ENCODE measurements at places on chromosomes 4 and X.

GRCh38 chrX:120549483-120550452 lies 11.0 kb downstream of the CUL4B start:
- DNase-seq: no peak

DNA sequence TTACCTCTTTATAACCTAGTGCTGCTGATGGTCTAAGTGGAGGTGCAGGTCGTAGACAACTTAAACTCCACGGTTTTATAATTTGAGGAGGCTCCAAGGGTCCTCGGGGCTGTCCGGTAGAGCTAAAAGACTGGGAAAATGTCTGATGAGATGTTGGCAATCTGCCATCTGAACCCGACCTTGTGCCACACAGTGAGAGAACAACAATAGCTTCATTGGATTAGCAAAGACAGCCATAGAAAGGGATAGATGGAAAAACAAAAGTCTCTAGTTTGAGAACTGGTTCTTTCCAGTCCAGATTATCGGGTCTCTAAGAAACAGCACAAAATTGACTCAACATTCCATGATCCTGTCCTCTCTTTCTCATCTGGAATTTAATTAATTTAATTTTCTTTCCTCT lies 31.6 kb downstream of the CD40LG start:
- DNase-seq: no peak

DNA sequence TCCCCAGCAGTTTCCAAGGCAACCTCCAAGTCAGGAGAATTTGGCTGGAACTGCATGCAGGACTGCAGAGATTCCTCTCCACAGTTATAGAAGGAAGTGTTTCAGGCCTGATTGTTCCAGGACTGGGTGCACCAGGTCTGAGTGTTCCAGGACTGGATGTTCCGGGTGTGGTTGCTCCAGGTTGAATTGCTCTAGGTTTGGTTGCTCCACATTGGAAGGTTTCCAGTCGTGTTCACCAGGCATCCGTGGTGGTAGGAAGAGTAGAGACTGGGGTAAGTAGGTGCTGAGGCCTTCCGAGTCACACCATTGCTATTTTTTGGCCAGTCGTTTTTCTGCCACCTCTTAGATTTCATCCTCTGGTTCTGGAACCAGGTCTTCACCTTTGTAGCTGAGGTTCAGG lies 105.4 kb downstream of the MSN start:
- no peak for DNase-seq

DNA sequence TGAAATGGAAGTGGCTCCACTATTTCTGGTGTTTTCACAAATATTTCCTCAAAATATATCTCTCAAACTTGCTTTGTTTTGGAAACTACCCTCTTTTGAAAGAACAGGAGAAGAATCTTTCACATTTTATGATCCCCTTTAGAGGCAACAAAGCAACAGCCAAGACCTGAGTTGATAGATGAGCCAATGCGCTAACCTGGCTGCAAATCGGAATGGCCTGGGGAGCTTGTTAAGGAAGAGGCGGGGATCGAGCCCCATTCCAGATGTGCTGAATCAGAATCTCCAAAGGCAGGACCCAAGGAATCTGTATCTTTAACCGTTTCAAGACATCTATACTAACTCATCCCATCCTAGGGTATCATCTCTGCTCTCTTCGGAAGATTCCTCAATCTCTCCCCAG lies 181.3 kb downstream of the GPC3 start:
- DNase-seq: no peak

DNA sequence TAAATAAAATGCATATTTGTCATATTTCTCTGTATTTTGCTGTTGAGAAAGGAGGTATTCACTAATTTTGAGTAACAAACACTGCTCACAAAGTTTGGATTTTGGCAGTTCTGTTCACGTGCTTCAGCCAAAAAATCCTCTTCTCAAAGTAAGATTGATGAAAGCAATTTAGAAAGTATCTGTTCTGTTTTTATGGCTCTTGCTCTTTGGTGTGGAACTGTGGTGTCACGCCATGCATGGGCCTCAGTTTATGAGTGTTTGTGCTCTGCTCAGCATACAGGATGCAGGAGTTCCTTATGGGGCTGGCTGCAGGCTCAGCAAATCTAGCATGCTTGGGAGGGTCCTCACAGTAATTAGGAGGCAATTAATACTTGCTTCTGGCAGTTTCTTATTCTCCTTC lies 3.3 kb downstream of the HTT start:
- DNase-seq: no peak

DNA sequence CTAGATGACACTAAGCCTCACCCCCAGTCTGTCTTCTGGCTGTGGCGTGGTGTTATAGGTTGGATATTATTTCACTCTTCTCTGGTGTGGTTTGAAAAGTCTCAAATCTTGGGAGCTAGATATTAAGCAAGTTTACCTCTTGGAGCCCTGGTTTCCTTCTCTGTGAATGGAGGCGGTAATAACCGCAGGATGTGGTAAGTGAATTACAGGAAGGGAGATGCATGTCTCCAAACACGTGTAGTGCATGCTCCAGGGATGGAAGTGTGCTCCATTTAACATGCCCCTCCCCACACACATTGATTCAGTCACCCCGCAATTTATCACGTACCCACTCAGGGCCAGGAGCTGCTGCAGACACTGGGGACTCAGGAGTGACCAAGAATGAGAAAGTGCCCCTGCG lies 4.9 kb downstream of the ZNF275 start:
- no peak for DNase-seq

- DNase-seq: no peak
Measured at GRCh38 chr4:81466841-81467671, 4.7 kb downstream of the RASGEF1B start.

GRCh38 chrX:100698551-100698950 lies 33.4 kb downstream of the SYTL4 start:
- DNase-seq: no peak

GRCh38 chr4:8316911-8317351 lies 47.4 kb downstream of the HTRA3 start:
- DNase-seq: peak; percentile 63

DNA sequence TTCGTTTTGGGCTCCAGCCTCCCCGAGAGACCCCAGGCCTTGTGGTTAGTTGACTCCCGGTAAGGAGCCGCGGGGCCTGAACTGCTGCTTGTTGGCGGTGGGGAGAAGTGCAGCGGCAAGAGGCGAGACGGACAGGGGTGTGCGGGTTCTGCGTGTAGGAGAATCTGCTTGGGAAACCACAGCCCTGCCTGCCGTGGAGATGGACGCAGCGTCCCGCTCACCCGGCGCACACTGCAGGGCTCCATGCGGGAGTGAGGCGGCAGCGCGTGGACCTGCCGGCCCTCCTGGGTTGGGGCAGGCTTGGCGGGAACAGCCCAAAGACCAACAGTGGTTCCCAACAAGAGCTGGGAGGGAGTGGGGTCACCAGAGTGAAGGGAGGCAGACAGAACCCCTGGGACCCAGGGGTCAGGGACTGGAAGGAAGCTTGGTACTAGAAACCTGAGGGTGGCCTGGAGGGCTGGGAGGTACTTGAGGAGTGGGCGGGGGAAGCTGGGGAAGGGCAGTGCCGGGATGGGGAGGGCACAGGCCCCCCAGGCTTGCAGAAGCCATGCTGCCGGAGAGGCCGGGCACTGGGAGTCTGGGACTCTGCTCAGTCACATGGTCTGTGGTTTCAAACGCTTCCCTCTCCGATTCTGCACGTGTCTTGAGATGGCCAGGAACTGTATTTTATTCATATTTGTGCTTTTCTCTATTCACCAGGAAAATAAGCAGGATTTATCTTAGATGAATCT lies 70.8 kb downstream of the RGS12 start:
- DNase-seq: peak; percentile 57

DNA sequence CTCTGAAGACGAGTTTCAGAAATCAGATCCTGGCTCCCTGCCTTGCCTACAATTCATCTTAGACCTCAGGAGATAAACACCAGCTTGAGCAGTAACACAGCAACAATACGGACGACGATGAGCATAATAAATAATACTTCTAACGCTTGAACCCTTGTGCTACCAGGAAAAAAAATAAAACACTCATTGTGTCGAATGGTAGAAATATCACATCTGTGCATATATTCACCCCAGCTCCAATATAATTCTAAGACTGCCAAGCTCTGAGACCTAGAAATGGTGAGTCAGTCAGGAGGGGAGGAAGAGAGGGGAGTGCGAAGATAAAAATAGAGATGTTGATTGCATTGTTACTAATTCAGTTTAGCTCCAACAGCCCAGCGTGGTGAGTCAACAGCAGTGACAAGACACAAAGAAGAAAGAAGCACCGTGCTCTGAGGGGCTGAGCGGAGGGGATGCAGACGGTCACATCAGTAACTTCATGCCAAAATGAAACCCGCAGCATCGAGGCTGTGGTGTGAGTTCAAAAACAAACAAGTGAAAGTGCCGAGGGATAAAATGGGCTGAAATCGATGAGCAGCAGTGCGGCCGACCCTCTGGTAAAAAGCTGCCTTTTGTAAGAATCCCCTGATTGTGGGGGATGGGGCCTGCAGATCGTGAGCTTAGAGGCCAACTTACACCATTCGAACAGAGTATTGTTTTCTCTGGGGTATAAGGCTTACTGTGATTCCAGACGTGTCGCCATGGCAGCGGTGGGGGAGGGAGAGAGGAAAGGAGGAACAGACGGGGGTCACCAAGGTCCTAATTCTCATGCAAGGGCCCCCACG lies 150.4 kb downstream of the MGST2 start:
- peak; percentile 85 for DNase-seq

- DNase-seq: no peak
Measured at GRCh38 chr4:84482564-84483563, 16.2 kb downstream of the NKX6-1 start.

- DNase-seq: no peak
Measured at GRCh38 chr4:189988877-189989431, 38.1 kb downstream of the FRG2 start.

- DNase-seq: no peak
Measured at GRCh38 chr4:136329042-136329662, 1203.1 kb downstream of the PCDH18 start.

GRCh38 chrX:22950269-22951266 lies 49.2 kb upstream of the DDX53 start:
- no peak for DNase-seq

Measured in sigmoid colon (tissue), 7 donors.